ENCODE measurements at places on chromosomes 12 and 14.

- peak; percentile 13 for DNase-seq
These were observed 278.1 kb upstream of the FAR2 start for GRCh38 chr12:28870839-28871440.

DNA sequence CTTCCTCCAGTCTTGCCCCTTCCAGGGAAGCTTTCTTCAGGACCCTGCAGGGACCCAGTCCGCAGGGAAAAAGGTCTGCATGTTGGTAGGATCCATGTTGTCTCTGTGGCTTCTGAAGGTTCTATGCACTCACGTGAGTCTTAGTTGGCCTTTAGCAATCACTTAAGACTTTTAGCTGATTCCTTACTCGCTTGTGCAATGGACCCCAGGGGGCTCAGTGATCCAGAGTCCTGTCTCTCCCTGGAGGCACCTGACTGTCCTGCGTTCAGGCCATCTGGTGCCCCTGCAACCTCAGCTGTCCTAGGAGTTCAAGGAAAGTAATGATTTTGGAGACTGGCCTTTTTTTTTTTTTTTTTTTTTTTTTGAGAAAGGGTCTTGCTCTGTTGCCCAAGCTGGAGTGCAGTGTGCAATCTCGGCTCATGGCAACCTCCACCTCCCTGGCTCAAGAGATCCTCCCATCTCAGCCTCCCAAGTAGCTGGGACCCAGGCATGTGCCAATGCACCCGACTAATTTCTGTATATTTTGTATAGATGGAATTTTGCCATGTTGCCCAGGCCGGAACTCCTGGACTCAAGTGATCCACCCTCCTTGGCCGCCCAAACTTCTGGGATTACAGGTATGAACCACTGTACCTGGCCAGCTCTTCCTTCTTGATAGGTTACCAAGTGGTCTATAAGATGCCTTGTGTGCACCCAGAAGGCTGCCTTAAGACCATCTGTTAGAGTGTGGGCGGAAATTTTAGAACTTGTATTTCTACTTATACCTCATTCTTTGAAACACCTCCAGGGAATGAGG, 4.6 kb downstream of the IFI27L2 start:
- no peak for DNase-seq

DNA sequence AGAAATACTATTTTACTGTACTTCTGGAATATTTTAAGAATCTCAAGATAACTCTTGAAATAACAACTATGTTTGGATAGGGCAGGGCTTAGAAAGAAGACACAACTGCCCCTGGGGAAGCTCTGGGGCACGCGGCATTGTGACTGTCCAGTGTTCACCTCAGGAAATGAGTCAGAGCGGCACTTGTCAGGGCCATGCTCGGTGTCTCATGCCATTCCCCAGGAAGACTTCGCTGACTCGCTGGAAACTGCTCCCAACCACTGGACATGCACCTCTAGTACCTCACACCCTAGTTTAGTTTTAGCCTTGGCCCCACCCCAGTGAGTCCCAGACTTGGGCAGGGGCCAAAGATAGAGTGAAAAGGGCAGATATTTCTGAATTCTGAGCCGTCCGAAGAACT, 192.0 kb downstream of the TTC7B start:
- peak; percentile 81 for DNase-seq

DNA sequence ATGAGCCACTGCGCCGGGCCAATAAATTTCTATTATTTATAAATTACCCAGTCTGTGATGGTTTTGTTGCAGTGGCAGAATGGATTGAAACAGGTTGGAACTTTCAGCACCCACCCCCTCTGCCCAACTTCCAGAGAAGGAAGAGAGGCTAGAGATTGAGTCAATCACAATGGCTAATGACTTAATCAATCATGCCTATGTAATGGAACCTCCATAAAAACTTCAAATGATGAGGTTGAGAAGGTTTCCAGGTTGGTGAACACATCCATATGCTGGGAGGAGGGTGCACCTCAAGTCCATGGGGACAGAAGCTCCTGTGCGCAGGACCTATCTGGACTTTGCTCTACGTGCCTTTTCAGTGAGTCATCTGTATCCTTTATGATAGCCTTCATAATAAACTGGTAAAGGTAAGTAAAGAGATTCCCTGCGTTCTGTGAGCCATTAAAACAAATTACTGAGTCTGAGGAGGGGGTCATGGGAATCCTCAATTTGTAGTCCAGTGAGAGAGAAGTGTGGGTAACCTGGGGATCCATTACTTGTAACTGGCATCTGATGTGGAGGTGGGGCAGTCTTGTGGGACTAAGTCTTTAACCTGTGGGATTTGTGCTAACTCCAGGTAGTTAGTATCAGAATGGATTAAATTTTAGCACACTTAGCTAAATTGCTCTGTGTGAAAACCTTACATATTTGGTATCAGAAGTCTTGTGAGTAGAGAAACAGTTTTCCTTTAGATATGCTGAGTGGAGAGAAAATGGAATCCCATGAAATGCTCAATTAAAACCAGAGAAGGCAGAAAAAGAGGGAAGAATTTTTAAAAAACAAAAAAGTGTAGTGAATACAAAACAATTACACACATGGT, 11.7 kb upstream of the NGDN start:
- DNase-seq, result peak; percentile 12

- no peak for DNase-seq
These were observed 99.7 kb upstream of the FUT8 start for GRCh38 chr14:65312859-65313258.

GRCh38 chr12:46260124-46260912, 8.5 kb downstream of the SLC38A1 start:
- peak; percentile 71 for DNase-seq

DNA sequence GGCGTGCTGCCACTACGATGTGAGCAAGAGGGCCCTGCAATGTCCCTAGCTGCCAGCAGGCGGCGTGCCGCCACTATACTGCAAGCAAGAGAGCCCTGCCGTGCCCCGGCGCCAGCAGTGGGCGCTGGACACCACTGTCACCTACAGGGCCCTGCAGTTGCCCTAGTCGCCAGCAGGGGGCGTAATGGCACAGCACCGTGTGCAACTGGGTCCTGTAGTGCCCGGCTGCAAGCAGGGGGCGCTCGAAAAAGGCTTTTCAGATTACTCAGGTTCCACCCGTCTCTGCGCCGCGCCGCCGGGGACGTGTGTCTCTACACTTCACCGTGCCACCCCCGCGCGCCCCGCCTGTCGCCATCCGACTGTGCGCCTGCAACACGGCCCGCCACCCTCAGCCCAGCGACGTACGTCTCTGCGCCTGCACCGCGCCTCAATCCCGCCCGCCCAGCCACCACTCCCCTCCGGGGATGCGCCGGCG, 1356.9 kb downstream of the TMEM121 start:
- no peak for DNase-seq

DNA sequence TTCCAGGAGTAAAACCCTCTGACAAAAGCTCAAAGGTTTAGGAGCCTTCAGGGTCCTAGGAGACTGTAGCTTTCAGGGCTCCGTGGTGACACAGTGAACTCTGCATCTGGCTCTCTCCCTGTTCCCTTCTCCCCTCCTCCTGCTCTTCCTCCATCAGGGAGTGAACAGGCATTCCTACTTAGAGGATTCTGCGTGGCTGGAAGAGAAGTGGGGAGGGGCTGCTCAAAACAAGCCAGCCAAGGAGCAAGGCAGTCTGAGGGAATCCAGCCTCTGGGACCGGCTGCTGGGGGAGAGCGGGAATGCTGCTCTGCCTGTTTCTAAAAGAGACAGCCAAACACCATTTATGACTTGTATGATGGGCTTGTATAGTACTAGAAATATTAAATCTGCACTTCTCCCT, 49.5 kb downstream of the RBMS2 start:
- DNase-seq, result no peak

- peak; percentile 49 for DNase-seq
These were observed 101.0 kb downstream of the BEGAIN start for GRCh38 chr14:100486025-100486828.

DNA sequence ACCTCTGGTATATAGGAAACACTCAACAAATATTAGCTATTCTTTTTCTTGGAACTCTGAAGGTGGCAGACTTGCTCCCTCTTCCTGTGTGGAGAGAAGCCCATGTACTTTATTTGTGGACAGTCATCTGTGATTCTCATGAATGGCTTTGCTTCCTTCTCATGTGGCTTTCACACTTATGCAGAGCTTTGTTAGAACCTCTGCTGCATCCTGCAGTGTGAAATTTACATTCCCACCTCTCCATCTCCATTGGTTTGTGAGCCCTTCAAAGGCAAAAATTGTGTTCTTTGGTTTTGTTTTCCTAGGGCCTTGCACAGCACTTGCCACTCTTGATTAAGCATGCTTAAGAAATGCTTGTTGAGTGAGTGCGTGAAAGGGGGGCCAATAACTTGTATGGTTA, 51.9 kb downstream of the BICD1 start:
- DNase-seq, result no peak

- no peak for DNase-seq
These were observed 826 bp upstream of the HOXC6 start for GRCh38 chr12:54027442-54027786.

- no peak for DNase-seq
These were observed 170.4 kb upstream of the FLRT2 start for GRCh38 chr14:85359505-85359904.

GRCh38 chr14:90645842-90646443, 170.3 kb downstream of the TTC7B start:
- peak; percentile 65 for DNase-seq

DNA sequence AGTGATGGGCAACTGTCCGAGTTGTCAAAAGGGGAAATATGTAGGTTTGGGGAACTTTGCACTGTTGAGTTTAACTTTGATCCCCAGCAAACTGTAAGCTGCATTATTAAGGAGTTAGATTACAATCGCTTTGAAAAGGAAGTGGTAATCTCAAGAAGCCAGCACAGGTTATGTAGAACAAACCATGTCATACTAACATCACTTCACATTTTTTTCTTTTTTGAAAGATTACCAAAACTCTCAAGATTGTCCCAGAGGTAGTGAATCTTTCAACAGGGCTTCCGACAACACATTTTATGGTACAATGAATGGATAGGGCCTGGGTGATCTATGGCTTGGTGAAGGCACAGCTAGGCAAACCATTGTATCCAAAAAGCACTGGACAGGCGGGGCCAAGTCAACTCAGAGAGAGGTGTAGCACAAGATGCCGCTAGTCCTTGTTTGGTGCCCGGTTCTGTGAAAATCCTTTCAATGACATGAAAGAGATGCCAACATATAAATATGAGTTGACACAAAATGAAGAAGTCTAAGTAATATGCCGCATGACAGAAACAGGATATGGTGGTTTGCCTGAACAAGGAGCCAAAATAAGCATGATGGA, 24.3 kb upstream of the PARP11 start:
- no peak for DNase-seq

DNA sequence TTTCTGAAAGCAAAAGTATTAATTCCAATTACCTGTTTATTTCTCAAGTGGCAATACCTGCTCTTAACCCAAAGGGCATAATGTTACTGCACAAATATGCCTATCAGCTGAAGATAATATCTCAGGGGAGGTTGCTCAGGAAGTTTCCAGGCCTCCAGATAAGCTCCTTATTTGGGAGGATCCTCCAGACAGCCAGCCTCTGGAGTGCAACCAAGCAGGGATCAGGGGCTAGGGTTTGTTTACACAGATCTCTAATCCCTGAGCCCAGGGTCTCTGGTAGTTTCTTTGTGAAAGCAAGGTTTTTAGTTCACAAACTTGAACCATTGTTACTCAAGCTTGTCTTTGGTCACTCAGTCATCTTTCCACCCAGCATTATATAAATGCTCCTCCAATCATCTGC, 124.4 kb downstream of the SLC38A4 start:
- peak; percentile 16 for DNase-seq

DNA sequence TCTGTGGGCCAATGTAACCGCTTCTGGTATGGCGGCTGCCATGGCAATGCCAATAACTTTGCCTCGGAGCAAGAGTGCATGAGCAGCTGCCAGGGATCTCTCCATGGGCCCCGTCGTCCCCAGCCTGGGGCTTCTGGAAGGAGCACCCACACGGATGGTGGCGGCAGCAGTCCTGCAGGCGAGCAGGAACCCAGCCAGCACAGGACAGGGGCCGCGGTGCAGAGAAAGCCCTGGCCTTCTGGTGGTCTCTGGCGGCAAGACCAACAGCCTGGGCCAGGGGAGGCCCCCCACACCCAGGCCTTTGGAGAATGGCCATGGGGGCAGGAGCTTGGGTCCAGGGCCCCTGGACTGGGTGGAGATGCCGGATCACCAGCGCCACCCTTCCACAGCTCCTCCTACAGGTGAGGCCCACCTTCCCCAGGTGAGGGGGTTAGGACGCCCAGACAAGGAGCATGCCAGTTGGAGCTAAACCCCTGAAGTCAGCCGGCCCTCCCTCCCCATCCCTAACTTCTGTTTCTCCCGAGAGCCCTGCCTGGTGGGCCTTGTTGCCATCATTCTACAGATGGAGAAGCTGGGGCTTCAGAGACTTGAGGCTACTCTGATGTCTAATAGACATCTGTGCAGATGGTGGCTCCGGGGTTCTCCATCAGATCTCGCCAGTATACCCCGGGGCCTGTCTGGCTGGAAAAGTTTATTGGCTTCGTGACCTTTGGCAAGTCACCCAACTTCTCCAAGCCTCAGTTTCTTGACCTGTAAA, 25.3 kb downstream of the PAPLN start:
- DNase-seq, result no peak

GRCh38 chr14:45868863-45869262, 615.9 kb upstream of the MIS18BP1 start:
- DNase-seq, result no peak

DNA sequence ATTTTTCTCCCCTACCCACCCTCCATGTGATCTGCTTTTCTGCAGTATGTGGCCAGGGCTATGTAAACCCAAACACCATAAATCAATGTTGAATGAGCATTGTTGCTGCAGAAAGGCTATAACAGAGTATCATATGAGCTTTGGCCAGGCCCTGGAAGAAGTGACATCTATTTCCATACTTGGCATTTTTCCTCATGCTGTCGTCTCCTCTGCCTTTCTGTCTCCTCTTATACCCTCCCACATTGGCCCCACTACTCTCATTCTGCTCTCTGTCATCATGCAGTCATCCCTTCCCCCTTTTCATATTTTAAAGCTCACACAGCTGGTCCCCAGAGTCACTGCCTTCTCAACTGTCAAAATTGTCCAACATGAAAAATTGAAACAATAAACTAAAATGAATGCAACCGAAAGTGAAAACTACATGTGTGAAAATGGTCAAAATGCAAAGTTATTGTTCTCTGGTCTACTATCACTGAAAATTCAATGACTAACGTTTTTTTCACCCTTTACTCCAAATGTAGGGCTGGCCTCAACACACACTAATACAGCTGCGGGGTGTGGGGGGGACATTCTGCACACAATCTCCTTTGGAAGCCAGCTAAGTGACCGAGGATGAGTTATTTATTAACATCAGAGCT, 290.7 kb upstream of the TMPO start:
- no peak for DNase-seq

- peak; percentile 56 for DNase-seq
These were observed 1.3 kb downstream of the ATP2A2 start for GRCh38 chr12:110282300-110282860.

DNA sequence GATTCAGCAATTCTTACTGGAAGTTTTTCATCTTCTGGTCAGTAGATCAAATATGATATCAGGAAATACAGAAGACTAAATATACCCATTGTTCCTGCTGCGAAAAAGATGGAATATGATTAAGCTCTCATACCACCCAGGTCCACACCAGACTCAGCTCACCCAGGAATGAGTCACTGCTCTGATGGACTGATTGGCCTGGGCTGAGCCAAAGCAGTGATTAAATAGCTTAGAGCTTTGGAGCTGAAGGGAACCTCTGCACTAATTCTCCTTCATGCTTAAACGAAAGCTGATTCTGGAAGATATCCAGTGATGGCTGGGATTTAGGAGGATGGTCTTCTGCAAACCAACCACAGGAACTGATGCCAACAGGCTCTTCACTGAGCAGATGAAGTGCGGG, 62.0 kb upstream of the SYT1 start:
- DNase-seq, result peak; percentile 88

GRCh38 chr12:69688471-69689427, 10.4 kb downstream of the BEST3 start:
- peak; percentile 94 for DNase-seq

GRCh38 chr14:54191846-54192245, 205.0 kb upstream of the CDKN3 start:
- DNase-seq, result no peak
